Left renal cortex interstitium (tissue), 4 donors: ENCODE measurements at places on chromosomes 6 and 20.

GRCh38 chr6:157054531-157054979 lies 268.8 kb downstream of the TMEM242 start:
- no peak for DNase-seq

- DNase-seq: no peak
These were observed 320.5 kb upstream of the RSPO3 start for GRCh38 chr6:126797981-126798380.

DNA sequence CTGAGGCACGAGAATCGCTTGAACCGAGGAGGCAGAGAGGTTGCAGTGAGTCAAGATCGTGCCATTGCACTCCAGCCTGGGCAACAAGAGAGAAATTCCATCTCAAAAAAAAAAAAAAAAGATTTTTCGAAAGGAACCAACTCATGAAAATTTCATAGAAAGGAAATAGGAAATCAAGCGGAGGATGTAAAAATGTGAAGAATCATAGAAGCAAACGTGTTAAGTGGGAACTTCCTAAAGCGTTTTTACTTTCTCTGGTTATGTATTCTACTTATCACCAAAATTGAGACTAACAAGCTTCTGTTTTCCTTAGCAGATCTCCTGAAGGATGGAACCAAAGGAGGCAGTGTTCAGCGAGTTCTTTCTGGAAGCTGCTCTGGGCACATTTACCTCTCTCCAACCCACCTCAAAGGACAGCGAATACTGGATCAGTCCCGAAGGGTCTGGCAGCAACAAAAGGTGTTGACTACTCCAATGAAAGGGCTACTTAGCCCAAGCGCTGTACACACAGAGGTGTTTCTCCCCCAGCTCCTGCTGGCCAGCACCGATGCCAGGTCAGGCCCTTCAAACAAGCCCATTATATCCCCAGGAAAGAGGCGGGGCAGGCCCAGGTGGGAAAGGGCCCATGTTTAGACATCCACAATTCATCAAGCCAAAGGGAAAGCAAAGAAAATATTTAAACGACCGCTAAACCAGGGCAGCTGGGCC lies 327.5 kb upstream of the JARID2 start:
- DNase-seq: no peak

DNA sequence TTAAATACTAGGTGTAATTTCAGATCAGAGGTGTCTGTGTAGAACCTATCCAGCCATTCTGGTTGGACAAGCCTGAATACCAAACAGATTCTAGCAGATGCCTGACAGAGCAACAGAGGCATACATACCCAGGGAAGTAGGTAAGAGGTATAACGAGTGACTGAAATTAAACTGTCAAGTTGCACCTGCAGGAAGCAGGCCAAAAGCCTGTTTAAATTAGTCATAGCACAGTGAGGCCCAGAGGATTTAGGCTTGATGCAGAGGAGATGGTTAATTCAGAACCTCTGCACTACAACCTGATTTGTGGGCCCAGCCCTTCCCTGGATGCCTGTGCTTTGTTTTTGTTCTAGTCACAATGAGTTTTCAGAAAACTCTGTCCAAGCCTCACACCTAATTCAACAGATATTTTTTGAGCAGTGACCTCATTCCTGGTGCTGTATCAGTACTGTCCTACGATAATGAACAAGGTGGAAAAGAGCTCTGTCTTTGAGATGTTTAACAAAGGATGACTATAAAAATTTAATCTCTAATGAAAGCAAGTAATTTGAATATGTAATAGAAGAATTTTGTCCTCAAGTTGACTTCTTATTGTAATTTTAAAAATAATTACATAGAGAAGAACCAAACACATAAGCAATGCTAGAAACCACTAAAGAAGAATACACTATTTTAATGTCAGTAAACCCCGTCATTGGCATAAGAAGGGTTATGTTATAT lies 31.7 kb downstream of the C6orf58 start:
- no peak for DNase-seq

DNA sequence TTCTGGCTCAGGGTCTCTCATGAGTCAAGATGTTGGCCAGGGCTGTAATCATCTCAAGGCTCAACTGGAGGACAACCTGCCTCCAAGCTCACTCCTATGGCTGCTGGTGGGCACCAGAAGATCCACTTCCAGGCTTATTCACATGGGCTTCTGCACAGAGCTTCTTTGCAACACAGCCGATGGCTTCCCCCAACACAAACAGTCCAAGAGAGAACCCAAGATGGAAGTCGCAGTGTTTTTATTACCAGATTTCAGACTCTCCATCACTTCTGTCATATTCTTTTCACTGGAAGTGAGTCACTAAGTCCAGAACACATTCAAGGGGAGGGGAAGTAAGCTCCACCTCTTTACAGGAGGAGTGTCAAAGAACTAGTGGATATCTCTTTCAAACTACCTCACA lies 75.5 kb downstream of the CD164 start:
- DNase-seq: no peak

GRCh38 chr20:45157962-45158361 lies 16.7 kb upstream of the PI3 start:
- DNase-seq: no peak
